Natural killer cell (primary cell): ENCODE measurements at places on chromosomes 5 and 9. TPM values are rescaled to one million over a fixed set of nuclear protein-coding genes. Genes with fewer than 3 reads are reported as not detected.

Gene NMUR2
- not detected for total RNA-seq

Gene RAB14
- 67.6 TPM for total RNA-seq

Gene NR2F1-AS1
- total RNA-seq: not detected

Gene MAMDC4
- total RNA-seq: 5.8 TPM

Gene PROB1
- total RNA-seq: 0.91 TPM

Gene TUBB4B
- 93.9 TPM for total RNA-seq

Gene MBLAC2
- total RNA-seq: 3.5 TPM
